ENCODE measurements at places on chromosomes 4 and X.

DNA sequence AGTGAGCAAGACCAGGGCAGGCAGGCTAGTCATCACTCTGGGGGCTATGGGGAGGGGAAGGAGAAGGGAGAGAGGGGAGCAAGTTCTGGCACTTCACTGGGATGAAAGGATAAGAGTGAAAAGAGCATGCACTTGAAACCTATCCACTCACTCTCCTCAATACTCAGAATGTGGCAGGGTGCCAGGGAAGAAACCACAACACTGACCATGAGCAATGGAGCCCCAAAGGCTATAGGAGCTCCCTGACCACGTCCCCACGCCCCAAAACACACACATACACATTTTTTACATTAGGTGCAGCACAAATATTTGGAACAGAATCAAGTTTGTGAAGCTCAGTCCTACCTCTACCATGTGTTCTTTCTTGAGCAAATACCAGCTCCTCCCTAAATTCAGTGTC is 132.2 kb downstream of the IDS start:
- DNase-seq: no peak

DNA sequence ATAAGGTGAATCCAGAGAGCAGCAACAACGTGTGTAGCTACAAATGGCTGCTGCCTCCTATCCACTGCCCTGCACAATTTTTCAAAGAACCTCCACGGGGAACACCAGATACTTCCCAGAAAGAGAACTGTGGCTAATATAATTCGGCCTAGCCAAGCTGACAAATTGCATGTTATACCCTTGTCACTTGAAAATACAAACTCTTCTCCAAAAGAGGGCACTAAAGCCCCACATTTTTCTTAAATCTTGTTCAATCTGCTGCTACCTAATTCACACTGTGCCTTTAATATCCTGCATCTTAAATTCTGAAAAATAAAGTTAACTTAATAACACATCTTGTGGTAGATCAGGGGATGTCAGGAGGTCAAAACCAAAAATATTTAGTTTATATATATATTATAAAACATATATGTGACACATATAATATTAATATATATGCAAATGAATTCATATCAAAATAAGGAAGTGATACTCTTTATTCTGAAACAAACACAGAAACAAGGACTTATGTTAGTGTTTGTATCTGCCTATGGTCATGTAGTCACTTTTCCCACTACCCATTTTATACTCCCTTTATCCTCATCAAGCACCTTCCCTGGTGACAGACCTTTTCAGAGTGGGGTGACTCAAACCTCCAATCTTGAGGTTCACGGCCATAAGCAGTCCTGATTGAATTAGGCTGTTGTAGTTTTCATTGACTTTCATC is 24.1 kb downstream of the CT45A1 start:
- no peak for DNase-seq

GRCh38 chrX:134716620-134717012 is 58.3 kb upstream of the PLAC1 start:
- DNase-seq: no peak

DNA sequence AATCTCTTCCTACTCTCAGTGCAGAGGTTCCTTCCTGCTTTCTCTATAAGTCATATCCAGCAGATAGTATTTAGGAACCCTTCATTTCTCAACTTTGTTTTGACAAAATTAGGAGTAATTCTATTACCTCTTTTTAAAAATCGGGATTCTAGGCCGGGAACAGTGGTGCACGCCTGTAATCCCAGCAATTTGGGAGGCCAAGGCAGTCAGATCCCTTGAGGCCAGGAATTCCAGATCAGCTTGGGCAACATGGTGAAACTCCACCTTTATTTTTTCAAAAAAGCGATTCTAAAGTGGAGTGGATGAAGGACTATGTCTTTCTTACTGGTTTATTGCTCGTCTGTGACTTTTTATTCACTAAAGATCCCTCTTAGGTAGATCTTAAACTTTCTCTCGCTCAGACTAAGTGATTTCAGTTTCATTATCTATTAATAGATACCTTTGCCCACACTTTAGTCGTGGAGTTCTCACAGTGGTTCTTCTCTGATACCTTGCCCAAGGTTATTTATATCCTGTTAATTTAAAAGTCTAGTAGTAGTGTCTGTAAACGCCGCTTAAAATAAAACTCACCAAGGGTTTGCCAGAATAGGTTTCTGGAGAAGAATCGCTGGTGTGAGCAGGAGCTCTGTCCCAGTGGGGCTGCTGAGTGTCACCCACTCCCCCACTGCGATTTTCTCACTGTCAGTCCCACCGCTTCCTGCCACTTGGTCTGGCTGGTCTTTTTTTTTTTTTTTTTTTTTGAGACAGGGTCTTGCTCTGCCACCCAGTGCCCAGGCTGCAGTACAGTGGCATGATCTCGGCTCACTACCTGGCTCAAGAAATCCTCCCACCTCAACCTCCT is 27.0 kb upstream of the TMEM131L start:
- DNase-seq: no peak

- no peak for DNase-seq
Observed at GRCh38 chr4:183183906-183184535, 85.0 kb downstream of the WWC2 start.

DNA sequence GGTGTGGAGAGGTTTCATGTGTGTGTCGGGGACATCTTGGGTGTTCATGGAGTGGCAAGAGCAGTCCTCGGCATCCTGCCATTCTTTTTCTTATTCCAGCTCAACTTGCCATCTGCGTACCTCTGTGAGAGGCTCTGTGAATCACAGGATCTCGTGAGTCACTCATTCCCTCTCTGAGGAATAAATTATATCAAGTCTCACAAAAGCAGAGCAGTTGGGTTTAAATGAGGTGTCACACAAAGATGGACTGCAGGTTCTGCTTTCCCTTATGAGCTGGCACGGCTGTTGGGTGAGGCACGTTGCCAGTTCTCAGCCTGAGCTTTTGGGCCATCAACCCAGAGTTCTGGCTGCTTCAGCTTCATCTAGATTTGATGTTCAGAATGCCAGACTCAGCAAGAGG is 6.8 kb upstream of the OCIAD2 start:
- no peak for DNase-seq

- no peak for DNase-seq
Observed at GRCh38 chr4:38154681-38155588, 194.7 kb downstream of the PTTG2 start.

- DNase-seq: no peak
Observed at GRCh38 chr4:148333265-148333664, 108.9 kb downstream of the NR3C2 start.

DNA sequence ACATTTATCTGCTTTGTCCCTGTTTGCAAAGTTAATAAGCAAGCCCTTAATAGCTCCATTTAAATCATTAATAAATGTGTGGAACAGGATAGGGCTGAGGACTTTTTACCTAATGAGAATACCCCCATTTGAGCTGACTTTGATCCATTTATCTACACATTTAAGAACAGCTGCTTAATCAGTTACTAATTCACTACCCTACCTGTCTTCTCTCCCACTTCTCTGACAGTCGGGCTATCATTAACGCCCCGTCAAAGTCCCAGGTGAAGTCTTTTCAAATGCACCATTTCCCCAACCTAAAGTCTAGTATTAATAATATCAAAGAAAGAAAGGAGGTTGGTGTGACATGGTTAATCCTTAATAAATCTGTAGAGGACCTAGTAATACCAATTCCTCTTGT is 57.2 kb upstream of the NAP1L5 start:
- DNase-seq: no peak

- DNase-seq: no peak
Observed at GRCh38 chr4:158845311-158846041, 76.7 kb downstream of the FNIP2 start.

GRCh38 chr4:15162465-15163283 is 160.4 kb downstream of the CPEB2 start:
- no peak for DNase-seq

GRCh38 chr4:173397604-173398003 is 1.3 kb downstream of the SCRG1 start:
- no peak for DNase-seq

DNA sequence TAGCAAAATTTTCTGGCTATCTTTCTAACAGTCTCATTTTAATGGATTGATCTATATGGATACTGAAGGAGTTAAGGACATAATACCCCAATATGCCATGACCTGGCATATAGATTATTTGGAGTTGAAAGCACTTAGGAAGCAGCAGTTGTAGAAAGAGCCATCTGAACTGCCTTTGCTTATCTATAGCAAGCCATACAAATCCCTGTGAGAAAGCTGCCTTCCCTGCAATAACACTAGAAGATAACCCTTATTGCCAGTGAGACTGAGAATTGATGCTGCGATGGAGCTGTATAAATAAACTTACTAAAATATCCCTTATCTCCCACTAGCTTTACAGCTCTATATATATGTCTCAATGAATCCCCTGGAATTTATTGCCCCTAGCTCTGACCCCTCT is 346.3 kb downstream of the TECRL start:
- no peak for DNase-seq

GRCh38 chr4:17619416-17620105 is 5.1 kb downstream of the MED28 start:
- DNase-seq: no peak

- no peak for DNase-seq
Observed at GRCh38 chrX:35665311-35665710, 132.8 kb upstream of the MAGEB16 start.

DNA sequence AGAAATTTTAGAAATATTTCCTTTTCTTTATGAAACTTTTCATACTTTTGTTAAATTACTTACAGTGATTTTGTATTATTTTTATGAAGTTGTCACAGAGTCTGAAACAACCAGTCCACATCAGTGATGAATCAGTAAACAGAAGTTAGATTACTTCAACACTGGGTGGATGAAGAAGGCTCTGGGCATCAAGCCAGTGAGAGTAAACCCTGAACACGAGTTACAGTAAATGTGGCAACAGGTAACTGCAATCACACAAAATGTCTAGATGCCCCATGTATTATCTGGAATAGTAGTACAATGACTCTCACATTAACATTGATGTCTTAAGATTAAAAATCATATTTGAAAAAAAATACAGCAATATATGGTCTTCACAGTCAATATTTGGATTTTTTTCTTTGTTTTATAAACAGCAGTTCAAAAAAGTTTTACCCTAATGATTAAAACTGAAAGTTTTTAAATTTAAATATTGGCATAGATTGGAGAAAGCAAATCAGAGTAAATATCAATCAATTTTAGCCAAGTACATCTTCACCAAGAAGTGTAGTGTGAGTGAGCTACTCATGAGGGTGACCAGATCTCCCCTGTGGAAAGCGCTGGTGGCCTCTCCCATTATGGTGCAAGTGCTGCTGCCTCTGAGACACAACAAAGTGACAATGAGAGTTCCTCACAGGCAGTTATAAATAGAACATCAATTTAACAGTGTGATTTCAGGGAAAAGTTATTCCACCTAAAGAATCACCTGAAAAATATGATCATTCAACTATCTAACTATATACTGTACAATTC is 63.2 kb upstream of the UGT2B7 start:
- no peak for DNase-seq

Measured in stimulated activated CD4-positive, alpha-beta T cell treated with anti-CD3 and anti-CD28 coated beads, Interleukin-12 subunit alpha, Interleukin-12 subunit beta, amount 100 ng/mL, for 24 hours (primary cell).